ENCODE measurements at places on chromosomes 3 and 15.
A peak's percentile ranks its signal among the peaks of the same experiment; 100 is the strongest.

- no peak for DNase-seq
Measured at GRCh38 chr3:10816019-10816862, at the start of gene SLC6A11. Gene SLC6A11, plus strand, starts transcription at chr3:10816228. Its CDS starts 38 bp downstream, at chr3:10816266.

DNA sequence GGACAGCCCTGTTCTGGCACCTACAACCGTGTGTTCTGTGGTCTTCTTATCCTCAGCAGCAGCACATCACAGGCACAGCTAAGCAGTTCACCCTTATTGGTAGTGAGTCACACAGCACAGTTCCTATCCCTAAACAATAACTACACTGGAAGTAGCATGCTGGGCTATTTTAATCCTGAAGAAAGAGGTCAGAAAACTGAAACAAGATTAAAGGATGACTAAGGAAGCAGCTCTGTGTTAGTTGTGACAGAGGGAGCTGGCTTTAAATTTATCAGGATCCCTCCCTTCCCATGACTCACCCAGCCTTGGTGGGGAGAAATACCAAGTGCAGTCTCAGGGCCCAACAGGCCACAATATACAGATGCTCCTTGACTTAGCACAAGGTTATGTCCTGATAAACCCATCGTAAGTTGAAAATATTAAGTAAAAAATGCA lies 144.3 kb downstream of the ERC2 start:
- DNase-seq = no peak

- no peak for DNase-seq
Measured at GRCh38 chr3:197256836-197257444, 41.5 kb downstream of the DLG1 start.

DNA sequence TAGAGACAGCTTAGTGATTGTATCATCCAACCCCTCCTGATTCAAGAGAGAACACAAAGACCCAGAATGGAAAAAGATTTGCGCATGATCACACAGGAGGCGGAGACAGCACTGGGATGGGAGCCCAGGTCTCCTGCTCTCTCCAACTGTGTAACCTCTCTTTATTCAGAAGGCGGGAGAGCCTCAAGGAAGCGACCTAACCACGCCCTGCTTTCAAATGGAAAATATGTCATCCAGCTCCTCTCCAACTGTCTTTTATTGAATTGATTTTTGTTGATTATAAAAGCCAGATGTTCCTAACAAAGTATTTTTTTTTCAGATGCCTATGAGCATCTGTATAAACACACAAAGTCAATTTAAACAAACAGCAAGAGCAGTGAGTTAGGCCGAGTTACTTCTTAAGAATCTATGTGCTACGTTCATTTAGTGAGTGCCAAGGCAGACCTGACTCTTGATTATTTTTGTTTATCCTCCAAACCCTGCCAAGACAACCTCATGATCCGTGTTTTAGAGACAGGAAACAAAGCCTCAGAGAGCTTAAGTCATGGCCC lies 74.5 kb downstream of the BFSP2 start:
- DNase-seq = no peak

DNA sequence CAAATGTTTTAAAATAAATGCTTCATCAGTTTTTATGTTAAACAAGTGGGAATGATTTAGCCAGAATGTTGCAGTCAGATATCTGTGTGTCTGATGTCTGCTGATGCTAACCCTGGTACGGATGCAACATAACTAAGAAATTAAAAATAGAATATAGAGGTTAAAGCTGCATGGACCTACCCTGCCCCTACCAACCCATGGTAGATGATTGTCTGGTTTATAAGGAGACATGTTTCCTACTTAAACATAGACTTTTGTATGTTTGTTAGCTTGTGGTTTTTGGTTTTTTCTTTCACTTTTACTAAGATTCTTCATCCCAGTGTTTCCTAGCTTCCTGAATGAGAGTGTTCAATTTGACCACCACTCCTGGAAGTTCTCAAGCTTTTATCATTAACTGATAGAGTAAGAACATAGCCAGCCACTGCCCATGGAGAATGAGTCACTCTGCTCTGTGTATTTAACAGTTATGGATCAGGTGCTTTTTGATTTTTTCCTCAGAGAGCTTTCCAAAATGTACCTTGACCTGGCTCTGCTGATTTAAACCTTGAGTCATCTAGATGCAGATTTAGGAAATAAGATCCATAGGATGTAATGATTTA lies 70.7 kb upstream of the VEPH1 start:
- DNase-seq = no peak

- DNase-seq = no peak
Measured at GRCh38 chr3:52440249-52440551, 4.7 kb downstream of the SEMA3G start.

DNA sequence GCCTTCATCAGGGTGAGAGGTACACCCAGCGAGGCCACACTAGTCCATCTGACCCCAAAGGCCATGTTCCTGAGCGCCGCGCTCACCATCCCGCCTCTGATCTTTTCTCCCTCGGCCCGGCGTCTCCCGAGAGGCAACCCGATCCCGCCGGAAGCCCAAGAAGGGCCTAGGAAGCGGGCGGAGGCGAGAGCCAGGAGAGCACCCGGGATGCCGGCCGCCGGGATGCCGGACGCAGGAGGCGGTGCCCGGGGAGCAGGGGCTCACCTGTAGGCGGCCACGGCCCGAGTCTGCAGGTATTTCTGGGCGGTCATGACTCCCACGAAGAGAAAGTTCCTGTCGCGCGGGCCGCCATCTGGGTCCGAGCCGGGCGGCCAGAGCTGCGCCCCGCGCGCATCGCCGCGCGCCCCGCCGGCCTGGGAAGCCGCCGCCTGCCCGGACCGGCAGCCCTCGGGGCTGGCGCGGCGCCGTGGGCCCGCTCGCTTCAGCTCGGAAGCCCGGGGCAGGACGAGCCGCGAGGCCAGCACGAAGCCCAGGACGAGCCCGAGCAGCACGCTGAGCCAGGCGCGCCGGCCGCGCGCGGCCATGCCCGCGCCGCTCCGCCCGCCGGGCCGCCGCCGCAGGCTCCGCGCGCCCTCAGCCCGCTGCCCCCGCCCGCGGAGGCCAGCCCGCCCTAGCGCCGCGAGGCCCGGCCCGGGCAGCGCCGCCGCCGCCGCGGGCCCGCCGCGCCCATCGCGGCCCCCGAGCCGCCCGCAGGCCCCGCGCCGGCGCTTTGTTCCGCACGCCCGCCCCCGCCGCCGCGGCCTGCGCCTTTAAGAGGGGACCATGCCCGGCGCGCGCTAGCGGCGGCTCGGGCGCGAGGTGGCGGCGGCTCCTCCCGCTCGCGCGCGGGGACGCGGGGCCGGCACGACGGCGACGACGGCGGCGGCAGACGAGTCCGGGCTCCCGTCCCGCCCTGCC lies 697 bp downstream of the CHSY1 start:
- DNase-seq = peak; percentile 19

- no peak for DNase-seq
Measured at GRCh38 chr3:172953571-172953970, 187.5 kb downstream of the SPATA16 start.

DNA sequence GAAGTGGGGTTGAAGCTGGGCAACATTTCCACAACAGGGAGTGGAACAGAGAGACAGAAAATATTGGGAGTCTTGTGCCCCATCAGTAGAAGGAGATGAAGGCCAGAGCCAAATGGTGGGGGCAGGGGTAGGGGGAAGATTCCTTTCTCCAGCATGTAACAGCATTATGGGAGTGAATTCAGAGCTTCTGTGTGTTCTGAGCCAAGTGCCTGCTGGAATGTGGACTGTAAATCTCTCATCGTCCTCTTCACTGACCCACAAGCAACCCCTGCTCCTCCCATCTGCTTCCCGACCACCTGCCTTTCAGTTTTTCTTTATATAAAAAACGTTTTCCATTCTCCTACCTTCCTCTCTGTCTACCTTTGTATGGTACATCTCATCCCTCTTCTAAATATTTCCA lies 344.2 kb upstream of the TPRG1 start:
- no peak for DNase-seq

DNA sequence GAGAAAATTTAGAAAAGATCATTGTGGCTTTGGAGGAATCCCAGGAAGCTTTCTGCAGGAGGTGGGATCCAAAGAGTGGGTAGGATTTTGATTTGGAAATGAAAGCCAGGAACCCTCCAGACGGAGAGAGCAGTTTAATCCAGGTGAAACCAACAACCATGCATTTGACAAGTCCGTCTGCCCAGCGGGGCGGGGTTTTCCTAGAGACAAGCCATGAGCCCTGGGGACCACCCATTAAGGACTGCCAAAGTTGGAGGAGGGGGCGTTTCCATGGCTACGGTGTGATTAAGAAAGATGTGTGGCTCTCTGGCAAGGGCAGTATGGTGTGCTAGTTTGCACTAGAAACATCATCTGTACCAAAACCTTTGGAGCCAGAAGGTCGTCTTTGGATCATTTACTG lies 53.4 kb downstream of the SRGAP3 start:
- no peak for DNase-seq

DNA sequence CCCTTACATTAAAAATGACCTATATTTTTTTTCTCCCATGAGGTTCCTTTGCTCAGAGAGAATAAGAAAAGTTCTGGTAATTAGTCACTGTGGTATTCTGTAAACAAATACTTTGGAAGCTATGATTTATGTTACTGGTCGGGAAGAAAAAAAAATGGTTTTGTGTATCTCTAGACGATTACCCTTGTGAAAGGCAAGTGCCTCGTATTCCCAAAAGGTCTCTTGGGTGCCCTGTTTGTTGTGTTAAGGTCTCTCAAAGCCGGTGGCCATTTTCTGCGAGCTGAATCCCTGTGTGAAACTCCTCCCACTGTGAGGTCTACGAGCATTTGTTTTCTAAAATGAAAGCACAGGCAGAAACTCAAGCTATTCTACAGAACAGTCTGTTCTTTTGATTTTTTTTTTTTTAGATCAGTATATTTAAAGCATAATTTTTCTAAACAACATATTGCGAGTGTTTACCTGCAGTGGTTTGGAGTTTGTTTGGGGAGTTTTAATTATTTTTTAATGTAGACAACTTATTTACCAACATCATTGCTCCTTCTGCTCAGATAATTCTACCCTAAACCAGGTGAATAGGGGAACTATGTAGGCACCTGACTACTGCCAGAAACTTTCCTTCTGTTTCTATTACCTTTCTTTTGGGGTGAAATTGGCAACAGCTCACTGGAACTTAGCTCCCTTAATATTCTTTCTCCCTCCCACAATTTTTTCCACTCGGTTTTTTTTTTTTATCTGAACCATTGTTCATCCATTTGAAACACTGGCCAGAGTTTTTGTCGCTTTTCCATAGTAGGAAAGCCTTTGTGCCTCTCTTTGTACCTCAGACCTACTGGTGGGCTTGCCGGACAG lies 44.0 kb downstream of the ZBTB38 start:
- DNase-seq = no peak

DNA sequence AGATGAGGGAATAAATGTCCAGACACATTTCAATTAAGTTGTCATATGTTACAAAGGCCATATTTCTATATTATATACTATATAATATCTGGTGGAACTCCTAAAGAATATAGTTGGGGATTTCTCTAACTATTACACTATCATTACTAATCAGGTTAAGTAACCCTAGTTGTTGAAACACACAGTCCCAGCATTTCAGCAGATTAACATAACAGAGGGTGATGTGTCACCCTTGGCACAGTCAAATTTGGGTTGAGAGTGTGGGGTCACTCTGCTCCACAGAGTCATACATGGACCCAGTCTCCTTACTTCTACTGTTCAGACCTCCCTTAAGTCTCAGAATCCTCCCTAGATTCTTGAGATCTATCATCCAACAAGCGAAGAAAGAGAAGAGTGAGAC lies 496.4 kb upstream of the MDFIC2 start:
- no peak for DNase-seq
